ENCODE measurements at places on chromosomes 3 and 15.

- DNase-seq = no peak
These were observed 143.2 kb downstream of the TUSC7 start for GRCh38 chr3:116852803-116853202.

- no peak for DNase-seq
These were observed 157.3 kb downstream of the ADAMTS9 start for GRCh38 chr3:64530434-64531049.

- DNase-seq = no peak
These were observed 56.4 kb upstream of the KCNMB2 start for GRCh38 chr3:178479860-178480259.

DNA sequence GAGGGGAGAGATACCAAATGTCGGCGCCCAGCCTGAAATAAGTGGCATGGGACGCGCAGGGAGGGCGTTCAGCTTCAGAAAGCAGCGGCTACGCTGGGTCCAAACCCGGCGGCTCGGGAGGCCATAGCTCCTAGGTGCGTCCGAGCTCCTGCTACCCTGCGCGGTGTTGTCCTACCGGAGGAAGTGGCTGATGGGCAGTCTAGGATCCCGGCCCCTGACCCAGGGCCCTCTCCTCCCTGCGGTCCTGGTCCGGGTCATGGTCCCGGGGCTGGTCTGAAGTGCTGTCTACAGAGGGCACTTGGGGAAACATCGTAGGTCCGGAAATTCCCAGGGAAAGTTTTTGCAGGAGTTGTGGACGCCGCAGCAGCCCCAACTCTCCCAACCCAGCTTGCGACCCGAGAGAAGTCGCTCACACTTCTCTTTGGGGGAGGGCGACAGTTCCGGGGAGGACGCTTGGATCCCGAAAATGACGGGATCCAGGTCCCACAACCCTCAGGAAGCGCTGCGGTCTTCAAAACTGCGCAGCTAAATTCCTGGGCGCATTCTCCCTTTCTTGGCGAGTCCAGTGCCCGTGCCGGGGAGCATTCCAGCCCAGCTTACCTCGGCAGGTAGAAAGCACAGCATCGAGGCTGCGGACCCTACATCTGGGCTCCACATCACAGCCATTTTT, 9.1 kb upstream of the FOXB1 start:
- no peak for DNase-seq

DNA sequence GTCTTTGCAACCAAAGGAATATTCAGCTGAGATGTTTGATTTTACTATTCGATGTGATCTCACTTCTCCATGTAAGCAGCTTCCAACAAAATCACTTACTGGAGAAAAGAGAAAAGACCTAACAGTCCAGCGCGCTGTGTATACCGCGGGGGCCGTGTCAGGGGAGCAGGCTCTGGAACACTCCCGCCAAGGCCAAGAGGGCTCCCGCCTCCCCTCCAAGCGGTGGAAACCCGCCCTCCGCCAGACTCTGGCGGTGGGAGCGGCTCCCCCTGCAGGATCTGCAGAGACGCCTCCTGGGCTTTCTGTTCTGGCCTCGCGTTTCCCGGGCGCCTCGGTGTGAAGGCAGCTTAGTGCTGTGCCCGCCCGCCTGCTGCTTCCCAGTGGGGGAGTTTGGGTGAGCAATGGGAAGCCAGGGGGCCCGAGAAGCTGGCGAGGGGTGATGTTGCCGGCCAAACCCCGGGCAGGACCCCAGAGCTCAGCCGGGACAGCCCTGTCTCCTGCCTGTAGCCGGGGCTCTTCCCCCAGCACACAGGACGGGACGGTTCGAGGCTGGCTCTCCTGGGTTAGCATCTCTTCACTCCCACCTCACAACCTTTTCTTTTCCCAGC, 36.3 kb downstream of the CHST14 start:
- peak; percentile 39 for DNase-seq

GRCh38 chr15:29889542-29890329, 67.5 kb upstream of the TJP1 start:
- DNase-seq = no peak
